Cardiac septum (tissue), 1 donor: ENCODE measurements at places on chromosomes 2 and 18.
A peak's percentile ranks its signal among the peaks of the same experiment; 100 is the strongest.

GRCh38 chr2:41954304-41955291, 93.2 kb upstream of the PKDCC start:
- no peak for DNase-seq

DNA sequence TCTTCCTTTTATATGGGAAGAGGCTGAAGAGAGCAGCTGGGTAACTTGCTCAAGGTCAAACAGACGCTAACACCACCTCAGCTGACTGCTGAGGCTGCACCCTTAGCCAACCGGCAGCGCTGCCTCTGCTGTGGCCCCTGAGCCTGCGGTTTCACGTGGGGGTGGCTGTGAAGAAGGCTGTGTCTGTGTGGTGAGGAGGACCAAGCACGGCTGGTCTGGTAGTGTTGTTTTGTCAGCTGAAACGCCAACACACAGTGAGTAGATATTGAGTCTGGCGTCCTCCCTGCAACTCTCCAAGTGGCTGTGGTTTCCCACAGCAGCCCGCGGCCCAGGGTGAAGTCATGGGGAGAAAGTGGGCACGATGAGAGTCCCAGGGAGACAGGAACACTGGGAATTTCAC, 69.6 kb downstream of the THNSL2 start:
- DNase-seq, result no peak

GRCh38 chr2:237674731-237675276, 47.4 kb downstream of the LRRFIP1 start:
- peak; percentile 97 for DNase-seq

DNA sequence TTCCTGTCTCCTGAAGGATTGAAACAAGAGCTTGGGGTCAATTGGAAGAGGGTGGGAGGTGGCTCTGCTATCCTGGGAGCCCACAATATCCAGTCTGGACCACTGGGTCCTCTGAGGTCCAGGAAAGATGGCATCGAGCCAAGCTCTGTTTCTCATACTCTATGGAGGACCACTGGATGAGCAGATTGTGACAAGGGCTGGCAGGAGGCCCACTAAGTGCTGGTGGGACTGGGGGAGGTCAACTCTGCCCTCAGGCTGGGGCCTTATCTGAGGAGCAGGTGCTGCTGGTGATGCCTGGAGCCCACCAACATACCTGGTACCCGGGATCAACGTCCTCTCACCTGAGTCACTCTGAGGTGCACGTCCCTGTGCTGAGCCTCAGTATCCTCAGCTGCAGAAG, 142.4 kb downstream of the NDUFA10 start:
- no peak for DNase-seq

- no peak for DNase-seq
Observed at GRCh38 chr2:151238527-151239487, 22.9 kb downstream of the RBM43 start.

DNA sequence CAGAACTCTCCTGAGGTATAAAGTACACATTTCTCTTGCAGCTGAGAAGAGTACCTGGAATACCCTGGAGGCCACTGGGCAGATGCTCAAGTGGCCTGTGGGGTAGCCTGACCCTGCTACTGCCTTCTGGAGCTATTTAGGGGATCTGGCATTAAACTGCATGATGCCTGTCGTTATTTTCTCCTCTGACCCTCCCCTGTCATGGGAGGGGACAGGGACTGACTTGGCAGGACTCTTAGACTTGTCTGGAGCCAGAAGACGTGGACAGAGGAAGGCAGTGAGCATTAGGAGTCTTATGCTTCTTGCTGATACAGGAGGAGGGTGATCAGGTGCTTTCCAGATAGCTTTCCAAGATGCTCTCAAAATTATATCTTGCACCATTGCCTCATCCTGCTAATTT, 24.8 kb downstream of the CNRIP1 start:
- no peak for DNase-seq

GRCh38 chr2:74385396-74385795, 5.3 kb upstream of the DCTN1 start:
- DNase-seq, result no peak

DNA sequence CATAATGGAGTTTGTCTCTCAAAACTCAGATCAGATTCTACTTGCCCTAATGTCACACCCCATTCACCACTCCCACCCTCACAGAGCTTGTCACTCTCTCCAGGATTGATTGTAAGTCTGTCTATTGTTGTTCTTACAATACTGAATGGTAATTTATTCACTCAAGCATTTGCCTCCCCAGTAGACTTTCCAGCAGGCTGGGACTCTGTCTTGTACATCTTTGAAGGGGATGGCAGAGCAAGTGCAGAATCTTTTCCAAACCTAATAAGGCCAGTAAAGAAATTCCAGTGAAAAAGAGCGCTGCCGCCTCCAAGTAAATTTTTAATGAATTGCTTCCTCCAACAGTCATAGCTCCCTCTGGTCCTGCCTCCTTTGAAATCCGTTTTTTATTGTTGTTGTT, 56.9 kb downstream of the RBM43 start:
- no peak for DNase-seq

DNA sequence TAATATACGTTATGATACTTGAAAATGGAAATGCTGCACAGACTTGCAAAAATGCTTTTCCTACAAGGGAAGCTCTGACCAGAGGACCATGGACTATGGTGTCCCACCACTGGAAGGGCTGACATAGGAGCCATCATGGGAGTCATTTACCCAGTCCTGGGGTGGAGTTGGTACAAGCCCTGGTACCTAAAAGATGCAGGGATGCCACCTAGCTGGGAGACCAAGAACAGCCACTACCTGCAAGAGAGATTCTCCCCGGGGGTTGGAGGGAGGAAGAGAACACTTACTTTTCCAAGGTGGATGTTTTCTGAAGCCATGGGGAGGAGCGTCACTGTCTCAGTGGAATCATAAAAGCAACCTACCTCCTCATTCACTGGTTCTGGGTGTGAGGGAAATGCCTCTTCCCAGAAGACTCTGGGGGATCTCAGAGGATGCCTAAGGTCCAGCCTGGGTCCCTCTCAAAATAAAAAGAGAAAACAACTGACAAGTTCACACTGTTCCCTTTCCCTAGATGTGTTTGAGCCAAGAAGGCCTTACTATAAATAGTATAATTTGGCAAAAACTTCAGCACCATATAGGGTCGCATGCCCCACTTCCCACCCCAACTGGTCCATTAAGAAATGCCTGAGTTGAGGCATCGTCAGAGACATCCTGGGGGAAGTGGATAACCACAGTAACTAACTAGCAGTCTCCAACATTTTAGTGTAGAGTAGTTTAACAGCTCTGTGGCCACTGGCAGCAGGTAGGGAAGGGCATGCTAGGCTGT, 39.9 kb downstream of the REEP1 start:
- peak; percentile 33 for DNase-seq

DNA sequence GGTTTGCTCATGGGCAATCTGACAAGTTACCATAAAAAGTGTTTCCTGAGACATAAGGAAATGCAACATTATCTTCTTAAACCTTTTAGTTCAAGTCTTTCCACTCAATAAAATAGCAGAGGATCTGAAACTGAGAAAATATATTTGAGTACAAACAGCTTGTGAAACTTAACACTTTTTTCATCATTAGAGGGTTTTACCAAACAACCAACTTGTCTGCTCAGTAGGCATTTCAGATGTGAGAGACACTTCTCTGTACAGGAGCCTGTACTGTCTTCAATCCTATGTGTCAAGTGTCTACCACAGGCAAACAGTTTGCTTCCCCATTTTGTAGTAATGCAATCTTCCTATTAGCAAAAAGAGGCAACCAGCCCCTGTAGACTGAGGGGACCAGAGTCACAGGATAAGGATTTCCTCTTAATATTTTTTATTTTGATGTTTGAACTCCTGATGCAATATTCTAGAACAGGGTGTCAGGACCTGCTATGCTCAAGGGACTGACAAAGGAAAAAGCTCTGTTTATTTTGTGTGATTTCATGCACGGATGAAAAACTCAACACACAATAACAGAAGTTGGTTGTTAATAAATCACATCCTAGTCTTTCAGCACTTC, 159.1 kb upstream of the LHCGR start:
- no peak for DNase-seq

GRCh38 chr18:4455113-4455811, at the start of gene DLGAP1:
Gene DLGAP1 (minus strand): TSS chr18:4455307.
- DNase-seq, result no peak

DNA sequence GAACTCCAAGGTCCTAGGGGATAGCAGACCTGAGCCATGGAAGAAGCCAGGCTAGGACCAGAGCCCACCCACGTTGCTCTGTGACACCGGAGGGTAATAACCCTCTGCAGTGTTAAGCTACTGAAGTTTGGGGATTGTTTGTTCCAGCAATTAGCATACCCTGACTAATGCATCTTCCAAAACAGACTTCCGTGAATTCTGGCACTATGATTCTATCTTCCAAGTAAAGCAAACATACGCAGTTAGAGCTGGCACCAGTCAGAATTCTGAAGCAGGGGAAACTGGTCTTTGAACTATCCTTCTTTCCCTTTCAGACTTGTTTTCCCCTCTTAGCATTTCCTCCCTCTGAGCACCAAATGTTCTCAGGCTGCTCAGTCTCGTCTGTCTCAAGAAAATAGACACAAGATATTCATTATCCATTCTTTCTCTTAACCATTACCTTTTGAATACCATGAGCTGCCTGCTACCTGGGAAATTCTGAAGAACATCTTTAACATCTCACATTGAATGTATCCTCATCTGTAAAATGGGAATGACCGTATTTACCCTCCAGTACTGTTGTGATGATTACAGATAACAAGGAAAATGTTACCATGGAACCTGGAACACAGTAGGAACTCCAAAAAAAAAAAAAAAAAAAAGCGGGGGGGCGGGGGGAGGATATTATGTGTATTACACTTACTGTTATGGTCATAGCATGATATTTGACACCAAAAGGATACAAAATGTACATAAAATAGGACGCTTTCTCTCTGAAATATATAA, 108.2 kb downstream of the TCF4 start:
- DNase-seq, result no peak

DNA sequence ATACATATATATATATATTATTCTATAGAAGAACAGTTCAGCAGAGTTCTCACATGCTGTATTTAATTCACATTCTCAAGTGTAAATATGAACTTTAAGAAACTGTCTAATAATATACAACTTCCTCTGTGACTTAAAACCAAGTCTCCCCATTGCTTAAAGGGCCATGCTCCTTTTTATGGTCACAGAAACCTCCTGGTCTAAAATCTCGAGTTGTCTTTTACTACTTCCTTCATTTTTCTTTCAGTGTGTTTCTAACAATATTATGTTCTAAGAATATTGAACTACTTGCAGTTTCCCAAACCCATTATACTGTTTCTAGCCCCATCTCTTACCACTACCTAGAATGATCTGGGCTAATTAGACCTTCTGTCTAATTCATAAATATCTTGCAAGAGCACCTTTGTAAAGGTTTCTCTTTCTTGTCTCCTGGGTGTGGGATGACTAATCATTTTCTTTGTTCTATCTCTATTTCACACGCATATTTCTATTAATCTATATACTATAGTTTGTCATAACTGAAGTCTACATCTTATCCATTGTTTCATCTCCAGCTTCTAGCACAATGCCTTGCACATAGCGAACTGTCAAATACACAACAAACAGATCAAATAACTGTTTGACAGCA, 48.8 kb downstream of the ERBB4 start:
- no peak for DNase-seq

DNA sequence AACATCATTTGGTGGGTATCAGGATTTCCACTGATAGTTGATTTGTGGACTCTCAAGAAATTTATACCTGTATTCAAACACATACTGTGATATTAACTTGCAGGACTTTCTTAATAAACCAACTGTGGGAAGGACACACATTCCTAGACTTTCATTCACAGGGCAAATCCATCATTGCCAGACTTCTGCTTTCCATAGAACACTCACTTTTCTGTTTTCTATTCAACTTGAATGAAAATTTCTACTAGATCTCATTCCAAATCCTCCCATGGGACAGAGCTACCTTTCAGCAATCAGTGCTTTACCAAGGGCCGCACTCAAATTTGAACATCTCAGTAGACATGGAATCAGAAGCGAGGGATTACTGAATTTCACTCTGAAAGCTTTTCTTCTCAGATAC, 612.5 kb downstream of the IRS1 start:
- no peak for DNase-seq

DNA sequence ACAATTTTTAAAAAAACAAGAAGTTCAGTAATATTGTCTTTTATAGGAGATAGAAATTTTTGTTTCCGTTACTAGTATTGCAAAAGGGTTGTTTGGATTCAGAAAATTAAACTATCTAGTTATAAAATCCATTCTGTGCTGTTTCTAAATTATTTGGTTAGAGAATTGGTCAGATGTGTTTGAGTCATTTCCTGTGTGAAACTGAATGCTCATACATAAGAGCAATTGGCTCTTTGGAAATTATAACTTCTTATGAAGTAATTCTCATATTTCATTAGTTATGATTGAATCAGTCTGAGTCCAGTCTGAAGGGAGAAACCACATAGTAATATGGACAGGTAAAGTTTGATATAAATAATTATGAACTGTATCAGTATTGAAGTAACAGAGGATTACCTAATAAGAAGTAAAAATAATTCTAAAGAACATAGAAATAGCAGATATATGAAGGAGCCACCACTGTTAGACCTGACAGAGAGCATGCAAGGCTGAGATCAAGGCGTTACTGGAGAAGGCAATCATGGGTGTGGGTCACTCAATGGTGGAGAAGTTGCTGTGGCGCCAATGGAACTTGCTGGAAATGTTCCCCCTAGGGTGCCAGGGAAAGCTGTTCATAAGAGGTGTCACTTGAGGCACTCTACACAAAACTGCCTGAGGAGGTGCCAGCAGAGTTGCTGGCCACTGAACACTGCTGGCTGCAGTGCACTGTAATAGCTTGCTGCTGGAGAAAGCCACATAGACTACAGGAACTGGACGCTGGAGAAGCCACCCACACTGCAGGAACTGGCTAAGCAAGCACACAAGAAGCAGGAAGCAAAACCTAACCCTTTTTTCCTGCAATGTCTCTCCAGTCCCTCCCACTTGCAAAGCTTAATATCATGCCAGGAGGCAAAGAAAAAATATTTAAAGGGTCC, 18.0 kb upstream of the FAP start:
- DNase-seq, result peak; percentile 81

GRCh38 chr2:240232961-240233884, 92.8 kb upstream of the OTOS start:
- peak; percentile 93 for DNase-seq

- DNase-seq, result peak; percentile 89
Observed at GRCh38 chr2:62196278-62196901, 475 bp downstream of the B3GNT2 start.

GRCh38 chr18:1513519-1513918, 608.8 kb downstream of the ADCYAP1 start:
- DNase-seq, result no peak

- DNase-seq, result peak; percentile 88
Observed at GRCh38 chr2:96145036-96145847, at the start of gene DUSP2. Gene DUSP2 (minus strand): TSS chr2:96145440. CDS start chr2:96145354, 86 bp downstream.

DNA sequence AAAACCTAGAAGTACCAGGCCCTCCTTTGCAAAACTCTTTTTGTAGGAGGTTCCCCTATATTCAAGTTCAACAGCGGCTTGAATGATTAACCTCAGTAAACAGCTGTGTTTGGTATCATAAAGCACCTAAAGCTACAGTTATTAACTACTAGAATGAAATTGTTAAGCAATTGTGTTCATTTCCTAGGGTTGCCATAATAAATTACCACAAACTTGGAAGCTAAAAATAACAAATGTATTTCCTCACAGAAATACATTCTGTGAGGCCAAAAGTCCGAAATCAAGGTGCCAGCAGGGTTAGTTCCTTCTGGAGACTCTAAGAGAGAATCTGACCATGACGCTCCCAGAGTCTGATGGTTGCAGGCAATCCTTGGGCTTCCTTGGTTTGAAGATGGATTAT, 202.1 kb upstream of the ACVR2A start:
- DNase-seq, result no peak

GRCh38 chr18:10490401-10491165, 35.2 kb upstream of the NAPG start:
- DNase-seq, result no peak
